NCI-H2081 treated with DMSO at 0.1 percent for 48 hours (cell line): ENCODE measurements at places on chromosomes 16 and 17.

- DNase-seq: peak; percentile 90
Measured at GRCh38 chr16:68448360-68448970, at the start of gene SMPD3. TSS of gene SMPD3 (minus strand) at chr16:68448508. CDS start at chr16:68372181, 76,327 bp downstream.

DNA sequence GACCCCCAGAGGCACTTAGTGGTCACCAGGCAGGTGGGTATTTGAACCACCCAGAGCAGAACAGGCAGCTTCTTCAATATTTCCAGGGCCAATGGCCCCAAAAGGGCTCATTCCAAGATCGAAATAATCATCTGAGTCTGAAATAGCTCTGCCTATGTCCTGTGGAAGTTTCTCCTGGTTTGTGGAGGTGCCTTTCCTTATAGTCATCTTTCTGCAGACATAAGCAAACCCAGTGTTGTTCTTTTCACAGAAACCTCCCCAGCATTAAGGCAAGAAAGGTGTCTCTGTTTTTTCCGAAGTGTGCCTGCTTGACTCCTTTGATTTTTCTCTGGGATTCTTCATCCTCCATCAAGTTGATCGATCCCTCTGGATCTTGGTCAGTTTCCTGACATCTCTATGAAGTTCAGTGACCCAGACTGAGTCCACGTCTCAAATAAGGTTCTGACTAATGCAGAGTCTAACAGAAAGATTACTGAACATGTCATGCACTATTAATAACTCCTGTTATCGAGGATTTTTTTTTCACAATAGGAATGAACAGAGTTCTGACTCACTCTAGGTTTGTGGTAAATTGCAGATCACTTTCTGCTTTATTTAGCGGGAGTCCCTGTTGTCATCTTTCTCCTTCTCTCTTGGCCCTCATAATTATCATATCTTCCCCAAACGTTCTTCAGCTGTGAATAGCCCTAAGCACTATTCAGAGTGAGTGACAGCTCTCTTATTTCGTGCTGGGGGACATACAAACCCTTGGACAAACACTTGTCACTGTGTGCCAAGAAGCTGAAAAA is 1.5 kb downstream of the LRRC3C start:
- no peak for DNase-seq

DNA sequence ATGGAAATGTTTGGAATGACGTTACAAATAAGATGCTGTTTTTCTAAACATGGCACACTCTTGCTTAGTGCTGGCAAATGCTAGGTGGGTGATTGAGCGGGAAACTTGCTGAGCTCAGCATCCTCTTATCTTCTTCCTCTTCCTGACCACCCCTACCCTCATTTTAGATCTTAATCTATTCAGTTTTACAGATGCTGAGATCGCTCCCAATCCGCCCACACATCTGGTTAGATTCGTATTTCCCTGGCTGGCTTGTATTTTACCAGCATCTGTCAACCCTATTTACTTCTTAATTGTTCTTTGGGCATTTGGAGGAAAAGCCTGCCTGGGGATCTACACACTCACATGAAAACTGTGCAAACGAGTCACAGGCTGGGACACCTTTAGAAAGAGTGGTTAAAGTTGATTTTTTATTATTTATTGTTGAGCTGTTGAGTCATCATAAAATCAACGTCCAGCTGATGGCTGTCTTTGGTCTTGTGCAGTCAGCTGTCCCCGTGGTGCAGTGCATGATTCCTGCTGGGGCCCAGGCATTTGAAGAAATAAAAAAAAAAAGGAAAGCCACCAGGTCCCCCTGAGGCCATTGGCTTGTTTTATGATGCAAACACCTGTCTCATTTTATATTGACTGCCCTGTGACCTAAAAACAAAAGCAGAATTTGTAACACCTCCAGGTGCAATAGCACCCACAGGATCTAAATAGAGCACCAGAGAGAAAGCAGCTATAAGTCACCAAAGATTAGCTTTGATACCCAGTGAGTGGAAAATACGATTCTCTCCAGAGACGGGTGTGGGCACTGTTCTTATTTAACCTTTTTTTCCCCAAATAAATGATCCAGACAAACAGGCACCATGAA is 258.6 kb downstream of the HS3ST3B1 start:
- no peak for DNase-seq

DNA sequence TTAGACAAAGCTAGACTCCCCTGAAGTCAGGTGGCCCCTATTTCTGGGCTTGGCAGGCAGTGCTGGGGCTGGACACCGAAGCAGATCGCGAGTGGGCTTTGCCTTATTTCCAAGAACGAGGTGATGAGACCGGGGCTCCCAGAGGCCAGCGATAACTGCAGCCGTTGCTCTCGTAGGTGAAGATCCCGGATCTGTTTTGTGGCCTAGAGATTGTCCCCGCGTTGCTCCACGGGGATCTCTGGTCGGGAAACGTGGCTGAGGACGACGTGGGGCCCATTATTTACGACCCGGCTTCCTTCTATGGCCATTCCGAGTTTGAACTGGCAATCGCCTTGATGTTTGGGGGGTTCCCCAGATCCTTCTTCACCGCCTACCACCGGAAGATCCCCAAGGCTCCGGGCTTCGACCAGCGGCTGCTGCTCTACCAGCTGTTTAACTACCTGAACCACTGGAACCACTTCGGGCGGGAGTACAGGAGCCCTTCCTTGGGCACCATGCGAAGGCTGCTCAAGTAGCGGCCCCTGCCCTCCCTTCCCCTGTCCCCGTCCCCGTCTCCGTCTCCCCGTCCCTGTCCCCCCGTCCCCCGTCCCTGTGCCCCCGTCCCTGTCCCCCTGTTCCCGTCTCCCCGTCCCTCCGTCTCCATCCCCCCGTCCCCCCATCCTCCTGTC is 1.5 kb upstream of the TBCD start:
- no peak for DNase-seq

- no peak for DNase-seq
Measured at GRCh38 chr16:1543085-1543896, 9.8 kb downstream of the TMEM204 start.

DNA sequence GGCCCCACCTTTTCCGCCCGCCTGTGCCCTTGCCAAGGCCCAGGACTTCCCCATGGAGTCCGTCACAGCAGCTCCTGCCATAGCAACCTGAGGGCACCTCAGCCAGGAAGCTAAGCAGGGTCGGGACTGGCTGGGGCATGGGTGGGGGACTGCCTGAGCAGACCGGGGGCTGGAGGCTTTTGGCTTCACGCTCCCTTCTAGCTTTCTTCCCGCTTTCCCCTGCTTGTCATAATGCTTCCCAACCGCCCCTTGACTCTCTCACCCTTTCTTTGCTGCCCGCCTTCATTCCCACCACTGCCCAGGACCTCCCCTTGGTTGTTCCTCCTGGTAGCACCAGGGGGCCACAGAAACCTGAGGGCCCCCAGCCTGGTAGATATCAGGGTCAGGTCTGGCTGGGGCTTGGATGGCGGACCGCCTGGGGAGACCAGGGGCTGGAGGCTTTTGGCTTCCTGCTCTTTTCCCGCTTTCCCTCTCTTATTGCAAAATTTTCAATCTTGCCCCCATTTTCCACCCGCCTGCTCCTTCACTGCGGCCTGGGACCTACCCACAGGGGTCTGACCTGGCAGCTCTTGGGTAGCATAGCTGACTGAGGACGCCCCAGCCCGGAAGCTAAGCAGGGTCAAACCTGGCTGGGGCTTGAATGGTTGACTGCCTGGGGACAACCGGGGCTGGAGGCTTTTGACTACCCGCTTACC is 2287.7 kb downstream of the TP53TG3F start:
- no peak for DNase-seq

DNA sequence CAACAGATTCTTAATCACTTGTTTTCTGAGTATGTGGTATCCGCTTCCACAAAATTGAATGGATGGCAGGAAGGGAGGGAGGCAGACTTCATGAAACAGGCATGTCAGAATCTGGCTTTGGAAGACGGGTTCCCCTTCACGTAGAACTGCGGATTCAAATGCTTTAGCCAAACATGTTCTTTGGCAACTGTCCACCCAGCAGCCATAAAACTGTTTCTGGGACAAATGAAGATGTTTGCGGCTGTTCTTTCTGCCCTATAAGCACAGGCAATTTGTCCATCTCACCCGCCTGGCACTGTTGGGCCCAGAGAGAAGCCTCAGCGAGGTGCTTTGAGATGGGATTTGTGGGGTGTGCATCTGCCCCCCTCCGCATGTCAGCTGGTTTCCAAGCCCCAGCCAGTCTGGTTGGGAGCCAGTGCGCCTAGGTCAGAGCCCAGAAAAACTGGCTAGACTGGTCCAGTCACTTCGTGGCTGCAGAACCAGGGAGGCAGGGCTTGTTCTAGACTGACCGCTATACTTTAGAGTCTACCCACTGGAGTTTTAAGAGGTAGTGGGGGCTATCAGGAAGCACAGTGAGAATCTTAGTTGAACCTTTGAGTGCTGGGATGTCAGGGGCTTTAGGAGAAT is 6.3 kb downstream of the CRHR1 start:
- no peak for DNase-seq

- DNase-seq: no peak
Measured at GRCh38 chr17:4733073-4733531, 1.9 kb downstream of the MED11 start.

GRCh38 chr17:48835971-48836370 is 5.1 kb downstream of the CALCOCO2 start:
- DNase-seq: no peak

DNA sequence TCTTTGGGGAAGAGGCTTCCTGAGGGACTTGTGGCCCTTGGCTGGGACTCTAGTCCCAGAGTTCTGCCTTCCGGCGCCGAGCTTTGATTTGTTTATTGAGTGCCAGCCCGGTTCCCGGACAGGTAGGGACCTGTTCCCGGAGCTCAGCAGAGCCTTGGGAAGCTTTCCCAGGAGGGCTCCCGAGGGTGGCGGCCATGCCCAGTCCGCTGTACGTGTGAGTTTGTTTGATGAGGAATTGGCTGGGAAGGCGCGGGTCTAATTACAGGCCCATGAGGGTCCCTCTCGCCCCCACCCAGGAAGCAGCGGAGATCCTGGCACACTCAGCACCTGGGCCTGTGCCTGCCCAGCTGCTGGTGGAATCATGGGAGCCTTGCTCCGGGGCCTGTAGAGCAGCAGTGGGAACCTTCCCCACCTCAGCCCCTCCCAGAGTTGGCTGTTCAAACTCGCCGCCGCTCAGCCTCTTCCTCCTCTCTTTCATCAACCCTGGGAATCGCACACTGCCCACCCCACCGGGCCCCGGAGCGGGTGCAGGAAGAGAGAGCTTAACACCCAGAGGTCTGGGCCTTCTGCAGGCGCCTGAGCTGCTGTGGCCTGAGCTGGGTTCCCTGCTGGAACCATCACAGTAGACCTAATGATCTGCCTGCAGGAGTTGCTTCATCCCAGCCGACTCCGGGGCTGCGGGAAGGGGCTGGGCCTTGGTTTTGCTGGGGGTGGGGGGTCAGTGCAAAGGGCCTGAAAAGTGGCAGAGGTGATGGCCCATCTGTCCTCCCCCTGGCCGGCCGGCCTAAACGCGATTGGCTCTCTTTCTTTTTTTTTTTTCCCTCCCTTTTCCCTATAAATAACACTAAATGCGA is 313.7 kb downstream of the SEC14L1 start:
- DNase-seq: no peak

GRCh38 chr17:40454613-40454995 is 11.4 kb downstream of the IGFBP4 start:
- no peak for DNase-seq

- DNase-seq: no peak
Measured at GRCh38 chr16:27572711-27573110, 22.8 kb downstream of the KATNIP start.

DNA sequence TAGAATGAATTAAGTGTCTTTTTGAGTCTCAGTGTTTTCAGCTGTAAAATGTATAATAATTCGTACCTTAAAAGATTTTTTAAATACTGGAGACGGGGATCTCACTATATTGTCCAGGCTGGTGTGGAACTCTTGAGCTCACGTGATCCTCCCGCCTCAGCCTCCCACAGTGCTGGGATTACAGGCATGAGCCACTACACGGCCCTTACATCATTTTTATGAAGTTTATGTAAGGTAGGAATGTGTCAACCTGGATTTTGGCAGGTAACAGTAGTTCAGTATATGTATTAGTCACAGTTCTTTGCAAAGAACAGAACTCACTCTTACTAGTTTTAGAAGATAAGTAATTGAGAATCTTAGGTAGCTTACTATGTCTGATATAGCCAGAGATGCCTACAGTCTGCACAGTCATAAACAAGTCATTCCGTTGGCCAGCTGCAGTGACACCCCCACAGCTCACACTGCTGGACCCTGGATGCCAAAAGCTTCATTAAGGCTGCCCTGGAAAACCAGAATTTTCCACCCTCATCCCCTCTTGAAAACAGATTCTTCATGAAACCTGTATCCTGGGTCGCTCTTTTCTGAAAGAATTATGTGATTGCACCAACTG is 583 bp upstream of the COX6A2 start:
- no peak for DNase-seq

DNA sequence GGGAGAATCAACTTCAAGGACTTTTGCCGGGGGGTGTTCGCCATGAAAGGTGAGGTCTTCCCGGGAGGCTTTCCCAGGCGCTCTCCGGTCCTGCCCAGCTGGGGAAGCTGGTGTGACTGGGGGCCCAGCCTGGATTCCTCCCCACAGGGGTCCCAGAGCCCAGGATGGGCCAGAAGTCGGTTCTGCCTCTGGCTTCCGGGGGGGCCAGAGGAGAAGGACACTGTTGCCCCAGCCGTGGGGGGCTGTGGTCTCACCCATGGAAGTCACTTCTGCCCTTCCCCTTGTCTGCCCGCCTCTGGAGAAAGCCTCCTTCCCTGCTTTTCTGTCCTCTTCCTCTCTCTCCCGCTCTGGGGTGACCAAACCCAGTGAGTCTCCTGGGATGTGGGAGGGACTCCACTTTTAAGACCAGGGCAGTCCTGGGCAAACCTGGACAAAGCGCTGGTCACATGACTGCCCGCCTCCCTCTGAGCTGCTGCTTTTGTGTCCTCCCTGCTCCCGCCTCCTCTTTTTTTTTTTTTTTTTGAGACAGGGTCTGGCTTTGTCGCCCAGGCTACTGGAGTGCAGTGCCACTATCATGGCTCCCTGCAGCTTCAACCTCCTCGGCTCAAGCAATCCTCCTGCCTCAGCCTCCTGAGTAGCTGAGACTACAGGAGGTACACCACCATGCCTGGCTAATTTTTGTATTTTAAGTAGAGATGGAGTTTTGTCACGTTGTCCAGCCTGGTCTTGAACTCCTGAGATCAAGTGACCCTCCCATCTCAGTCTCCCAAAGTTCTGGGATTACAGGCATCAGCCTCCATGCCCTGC is 40.6 kb downstream of the RAB11FIP4 start:
- DNase-seq: no peak

DNA sequence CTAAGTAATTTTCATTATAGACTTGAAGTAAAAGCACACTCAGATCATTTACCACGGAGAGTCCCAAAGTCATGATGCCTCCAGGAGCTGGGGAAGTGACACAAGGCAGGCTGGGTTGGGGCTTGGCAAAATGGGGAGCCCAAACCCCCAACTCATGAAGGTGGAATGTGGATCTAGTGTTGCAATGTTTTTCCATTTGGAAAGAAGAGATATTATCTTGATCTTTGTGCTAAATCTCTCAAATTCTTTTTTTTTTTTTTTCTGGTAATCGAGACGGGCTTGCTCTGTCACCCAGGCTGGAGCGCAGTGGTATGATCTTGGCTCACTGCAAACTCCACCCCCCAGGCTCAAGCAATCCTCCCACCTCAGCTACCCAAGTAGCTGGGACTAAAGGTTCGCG is 7.5 kb upstream of the KCNG4 start:
- DNase-seq: no peak

- DNase-seq: no peak
Measured at GRCh38 chr17:61161615-61162134, 238.0 kb upstream of the TBX2 start.

- no peak for DNase-seq
Measured at GRCh38 chr16:69852815-69853214, 90.7 kb downstream of the WWP2 start.

GRCh38 chr16:8951447-8952280 is 12.0 kb downstream of the USP7 start:
- no peak for DNase-seq
